Urinary bladder (tissue), 4 donors: ENCODE measurements at places on chromosomes 16 and 17. TPM values are rescaled to one million over a fixed set of nuclear protein-coding genes. Genes with fewer than 3 reads are reported as not detected.

CRISPLD2 gene
- 69.1 TPM for total RNA-seq

WFDC1 gene
- 44.6 TPM for total RNA-seq

HSD17B1 gene
- total RNA-seq, result 1.5 TPM

DNASE1L2 gene
- total RNA-seq, result 0.74 TPM

VASN gene
- 20.8 TPM for total RNA-seq

PIK3R6 gene
- 0.95 TPM for total RNA-seq

OR1A1 gene
- total RNA-seq, result not detected

C17orf50 gene
- not detected for total RNA-seq

HBA1 gene
- total RNA-seq, result 472 TPM

HBM gene
- 14.8 TPM for total RNA-seq
